ENCODE measurements at places on chromosomes 2 and 18. TPM values are rescaled to one million over a fixed set of nuclear protein-coding genes. Genes with fewer than 3 reads are reported as not detected.

Gene HRH4
- total RNA-seq: 0.39 TPM

Gene LIPG
- 2.2 TPM for total RNA-seq

Gene ANKRD30BL
- total RNA-seq: not detected

Gene CRACDL
- 7.9 TPM for total RNA-seq

Gene GRB14
- 21.7 TPM for total RNA-seq

Gene GAD1
- total RNA-seq: not detected

Gene SERPINB10
- total RNA-seq: not detected

Gene UGT1A3
- total RNA-seq: not detected

Gene POMC
- 3.4 TPM for total RNA-seq

Gene UGT1A8
- not detected for total RNA-seq

Gene ZNG1B
- total RNA-seq: 25.4 TPM

Gene FLACC1
- total RNA-seq: 2.8 TPM

Gene REV1
- 36.0 TPM for total RNA-seq

Gene LYG2
- not detected for total RNA-seq

Gene ZSWIM2
- total RNA-seq: 1.2 TPM

Gene NEURL3
- total RNA-seq: not detected

Gene ANKRD30B
- 0.39 TPM for total RNA-seq

Gene CDH7
- total RNA-seq: not detected

Gene RNMT
- 23.2 TPM for total RNA-seq

Gene NPPC
- 2.5 TPM for total RNA-seq

Gene FOXI3
- total RNA-seq: not detected

Gene SERPINB4
- not detected for total RNA-seq

Gene RGPD4
- not detected for total RNA-seq

Gene MRPL33
- 71.1 TPM for total RNA-seq

Gene CMPK2
- total RNA-seq: 8.7 TPM

Gene REG1A
- 8.8 TPM for total RNA-seq

Gene CTNNA2
- not detected for total RNA-seq

Gene C2orf72
- total RNA-seq: not detected

Gene STK17B
- 67.7 TPM for total RNA-seq

Gene LHCGR
- total RNA-seq: 1.7 TPM

Gene KLHL29
- 23.6 TPM for total RNA-seq

Gene EGR4
- not detected for total RNA-seq

Gene IKZF2
- 7.6 TPM for total RNA-seq

Gene RRM2
- total RNA-seq: 0.22 TPM

Gene ANKRD29
- total RNA-seq: 11.9 TPM

Gene ZNF521
- 20.4 TPM for total RNA-seq

Gene ABHD1
- total RNA-seq: not detected

Gene IL1RL2
- total RNA-seq: 0.93 TPM

Gene ANKRD62
- not detected for total RNA-seq

Gene DYNC1I2
- total RNA-seq: 73.6 TPM

Gene DLX1
- 0.19 TPM for total RNA-seq

Gene AQP12A
- total RNA-seq: not detected

Measured in mesenteric fat pad (tissue), 1 donor.